ENCODE measurements at places on chromosomes 11 and 22. TPM values are rescaled to one million over a fixed set of nuclear protein-coding genes. Genes with fewer than 3 reads are reported as not detected.

GRCh38 chr11:126140926-126141280 lies 70.5 kb downstream of the RPUSD4 start:
- no peak for DNase-seq

- no peak for DNase-seq
Observed at GRCh38 chr11:126662035-126662790, 306.7 kb downstream of the ST3GAL4 start.

GRCh38 chr11:110128161-110128560 lies 35.0 kb downstream of the ZC3H12C start:
- no peak for DNase-seq

- DNase-seq: no peak
Observed at GRCh38 chr11:114270531-114271270, 25.5 kb upstream of the NNMT start.

- DNase-seq: no peak
Observed at GRCh38 chr11:83727251-83727650, 441.1 kb upstream of the CCDC90B start.

GRCh38 chr11:65491614-65492386 lies 7.0 kb upstream of the MALAT1 start:
- DNase-seq: no peak

- DNase-seq: no peak
Observed at GRCh38 chr11:3138178-3139085, 26.7 kb downstream of the OSBPL5 start.

DNA sequence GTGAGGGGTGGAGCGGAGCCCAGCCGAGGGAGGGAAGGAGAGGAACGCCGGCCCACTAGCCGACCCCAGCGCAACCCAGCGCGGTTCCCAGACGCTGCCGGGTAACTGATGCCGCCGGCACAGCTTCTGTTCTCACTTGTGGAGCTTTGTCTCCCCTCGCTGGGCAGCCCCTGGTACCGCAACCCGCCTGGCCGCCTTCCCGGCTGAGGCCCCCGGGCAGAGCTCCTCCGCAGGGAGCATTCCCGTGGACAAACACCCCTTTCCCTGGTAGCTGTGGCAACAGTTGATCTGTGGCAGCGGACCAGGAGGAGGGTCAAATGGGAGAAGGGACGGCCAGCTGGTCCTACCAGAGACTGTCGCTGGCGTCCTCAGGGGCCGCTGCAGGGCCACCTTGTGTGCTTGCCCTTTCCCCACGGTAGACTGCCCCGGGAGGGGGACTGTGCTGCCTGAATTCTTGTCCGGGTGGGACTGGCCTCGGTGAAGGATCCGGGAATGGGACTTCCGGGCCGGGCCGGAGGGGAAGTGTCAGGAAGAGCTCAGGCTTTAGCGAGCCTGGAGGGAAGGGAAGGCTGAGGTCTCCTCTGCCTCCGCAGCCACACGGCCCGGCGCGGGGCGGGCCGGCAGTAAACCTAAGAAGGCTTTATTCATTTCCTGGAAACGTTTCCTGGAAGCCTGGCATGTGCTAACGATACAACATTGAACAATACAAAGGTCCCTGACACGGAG lies 468.0 kb downstream of the OPCML start:
- DNase-seq: no peak

- no peak for DNase-seq
Observed at GRCh38 chr11:19739872-19740271, 27.2 kb downstream of the NAV2 start.

DNA sequence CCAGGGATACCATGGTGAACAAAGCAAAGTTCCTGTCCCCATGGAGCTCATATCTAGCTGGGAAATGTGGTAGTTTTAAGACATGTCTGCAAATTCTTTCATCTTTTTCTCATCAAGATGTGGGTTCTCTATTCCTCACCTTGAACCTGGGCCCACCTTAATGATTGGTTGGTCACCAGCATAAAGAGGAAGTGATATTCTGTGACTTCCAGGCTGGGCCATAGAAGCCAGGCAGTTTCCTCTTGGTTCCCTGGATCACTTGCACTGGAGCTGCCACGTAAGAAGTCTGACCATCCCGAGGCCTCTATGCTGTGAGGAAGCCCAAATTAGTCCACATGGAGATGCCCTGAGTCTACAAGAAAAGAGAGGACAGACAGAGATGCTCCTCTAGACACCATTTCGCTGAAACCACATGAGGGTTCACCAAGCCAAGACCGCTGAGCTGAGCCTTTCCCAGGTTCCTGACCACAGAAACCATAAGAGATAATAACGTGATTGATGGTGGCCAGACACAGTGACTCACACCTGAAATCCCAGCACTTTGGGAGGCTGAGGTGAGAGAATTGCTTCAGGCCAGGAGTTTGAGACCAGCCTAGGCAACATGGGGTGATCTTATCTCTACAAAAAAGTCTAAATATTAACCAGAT lies 119.5 kb upstream of the ISX start:
- no peak for DNase-seq

GRCh38 chr22:49958931-49959781 lies 1.4 kb upstream of the PIM3 start:
- no peak for DNase-seq

DNA sequence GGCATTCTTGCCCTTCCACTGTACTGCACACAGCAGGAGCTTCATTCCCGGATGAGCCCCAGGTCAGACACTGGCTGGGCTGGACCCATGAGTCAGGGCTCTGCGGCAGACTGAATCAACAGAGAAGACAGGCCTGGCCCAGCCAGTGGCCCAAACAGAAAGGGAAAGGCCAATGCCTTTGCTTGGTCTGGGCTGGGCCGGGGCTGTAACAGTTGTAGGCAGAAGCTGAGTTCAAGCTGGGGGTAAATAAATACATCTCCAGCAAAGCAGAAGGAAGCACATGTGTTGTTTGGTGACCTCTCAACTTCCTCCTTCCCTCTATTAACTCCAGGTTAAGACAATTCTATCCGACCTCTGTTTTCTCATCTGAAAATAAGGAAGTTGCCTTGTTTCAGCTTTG lies 1.8 kb upstream of the SMIM35 start:
- no peak for DNase-seq

GRCh38 chr11:45993531-45994001 lies 71.1 kb downstream of the LARGE2 start:
- no peak for DNase-seq

DNA sequence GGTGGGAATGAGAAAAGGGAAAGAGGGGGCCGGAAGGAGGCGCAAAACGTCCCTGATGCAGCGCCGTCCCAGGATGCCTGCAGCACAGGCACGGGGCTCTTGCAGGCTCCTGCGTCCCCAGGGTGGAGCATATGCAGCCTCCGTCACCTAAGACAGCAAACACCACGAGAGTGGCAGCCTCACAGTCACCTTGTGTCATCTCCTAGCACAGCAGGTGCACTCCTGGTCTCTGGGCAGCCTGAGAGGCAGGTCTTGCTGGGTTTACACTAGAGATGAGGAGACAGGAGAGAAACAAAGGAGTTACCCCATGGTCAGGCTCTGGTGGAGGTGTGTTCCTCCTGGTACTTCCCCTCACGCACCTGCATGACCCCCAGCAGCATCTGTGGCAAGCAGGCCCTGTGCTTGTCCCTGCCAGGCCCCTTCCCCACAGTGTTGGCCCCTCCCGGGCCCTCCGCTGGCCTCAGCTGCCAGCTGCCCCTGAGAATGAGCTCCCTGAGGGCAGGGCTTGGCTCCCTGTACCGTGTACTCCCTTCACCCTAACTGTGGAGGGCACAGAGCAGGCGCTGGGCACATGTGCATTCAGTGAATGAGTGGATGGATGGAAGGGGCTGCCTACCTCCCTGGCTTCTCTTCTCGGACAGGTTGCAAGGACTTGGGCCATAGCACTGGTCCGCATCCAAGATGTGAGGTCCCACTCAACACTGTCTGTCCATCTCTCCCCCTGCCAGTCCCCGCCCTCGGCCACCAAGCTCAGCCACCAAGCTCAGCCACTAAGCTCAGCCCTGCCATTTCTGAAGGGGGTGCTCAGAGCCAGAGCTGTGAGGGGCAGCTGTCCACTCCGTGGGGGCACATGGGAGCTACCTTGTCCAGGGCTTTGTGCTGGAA lies 988.6 kb downstream of the BRD1 start:
- DNase-seq: no peak

DNA sequence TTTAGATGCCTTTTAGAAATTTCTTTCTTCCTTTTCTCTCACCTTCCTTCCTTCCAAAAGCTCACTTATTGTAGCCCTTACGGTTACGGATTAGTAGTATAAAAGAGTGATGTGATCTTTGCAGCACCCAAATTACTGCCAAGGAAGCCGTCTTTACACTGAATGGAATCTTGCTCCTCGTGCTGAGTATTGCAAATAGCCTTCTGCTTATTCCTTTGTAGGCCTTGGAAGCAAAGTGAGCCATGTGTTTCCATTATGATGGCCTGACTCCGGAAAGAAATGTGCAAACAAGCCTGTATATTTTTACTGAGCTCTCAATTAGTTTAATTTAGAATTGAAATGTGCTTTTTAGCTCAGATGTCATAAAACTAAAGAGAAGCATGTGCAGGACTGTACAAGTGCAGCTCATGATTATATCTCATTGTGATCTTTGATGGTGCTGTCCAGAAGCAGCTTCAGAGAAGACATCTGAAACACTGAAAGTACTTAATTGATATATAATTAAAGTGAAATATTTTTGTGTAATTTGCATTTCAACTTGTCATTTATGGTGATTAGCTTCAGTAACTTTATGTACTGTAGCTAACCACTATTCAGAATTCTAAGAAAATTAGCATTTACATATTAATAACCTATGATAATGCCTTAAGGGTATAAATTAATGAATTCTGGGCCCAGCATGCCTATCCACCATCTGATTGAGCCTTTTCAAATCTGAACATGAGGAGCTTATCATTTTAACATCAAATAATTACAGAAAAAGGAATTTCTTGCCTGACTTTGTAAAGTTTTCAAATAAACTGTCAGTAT lies 129.3 kb downstream of the GRIA4 start:
- no peak for DNase-seq

The TTC28 gene
- 0.90 TPM for total RNA-seq

The SLCO2B1 gene
- 0.18 TPM for total RNA-seq

The BDNF gene
- 0.05 TPM for total RNA-seq

The GPHA2 gene
- not detected for total RNA-seq

The SGSM1 gene
- total RNA-seq: 0.05 TPM

The TMEM132A gene
- total RNA-seq: 1.4 TPM

The GRM5 gene
- total RNA-seq: not detected

The CDC45 gene
- total RNA-seq: 50.2 TPM

All from activated T-cell treated with anti-CD3 and anti-CD28 coated beads, Interleukin-2, amount 50 U/mL, for 4 hours (primary cell).